ENCODE measurements at places on chromosomes 16 and 17.

- no peak for DNase-seq
These were observed 42.4 kb upstream of the ZNF629 start for GRCh38 chr16:30829130-30830071.

- no peak for DNase-seq
These were observed 18.1 kb downstream of the ZNF423 start for GRCh38 chr16:49837688-49838410.

- no peak for DNase-seq
These were observed 123.6 kb downstream of the CMIP start for GRCh38 chr16:81567987-81568748.

DNA sequence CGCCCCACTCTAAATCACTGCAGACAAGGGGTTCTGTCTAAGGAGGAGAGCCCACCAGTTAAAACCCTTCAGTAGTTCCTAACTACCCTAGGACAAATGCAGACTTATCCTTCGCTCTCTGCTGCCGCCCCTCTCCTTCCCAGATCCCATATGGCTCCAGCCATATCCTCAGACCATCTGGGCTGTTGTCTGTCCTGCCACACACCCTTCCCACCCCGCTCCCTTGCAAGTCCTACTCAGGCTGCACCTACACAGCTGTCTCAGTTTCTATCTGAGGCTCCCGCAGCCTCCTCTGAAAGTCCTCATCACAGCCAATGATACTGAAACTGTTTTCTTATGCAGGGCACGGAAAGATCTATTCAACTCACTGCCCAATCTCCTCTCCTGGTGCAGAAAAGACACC lies 720 bp upstream of the BCKDK start:
- DNase-seq, result no peak

DNA sequence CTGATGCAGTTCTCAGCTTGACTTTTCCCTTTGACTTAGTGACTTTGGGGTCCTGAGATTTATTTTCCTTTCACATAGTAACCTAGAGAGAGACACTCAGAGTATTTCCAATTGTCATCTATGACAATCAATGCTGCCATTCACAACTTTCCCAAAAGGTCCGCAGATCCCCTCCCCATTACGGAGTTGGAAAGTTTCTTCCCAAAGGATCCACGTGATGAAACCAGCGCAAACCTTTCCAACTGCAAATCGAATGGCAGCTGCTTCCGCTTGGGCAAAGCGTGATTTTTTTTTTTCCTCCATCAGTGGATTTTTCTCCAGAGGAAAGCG lies 538 bp upstream of the FCSK start:
- DNase-seq, result no peak

Measured in NCI-H1048 (cell line).